Activated CD4-positive, alpha-beta memory T cell treated with anti-CD3 and anti-CD28 coated beads for 36 hours (primary cell): ENCODE measurements at places on chromosomes 7 and 10. TPM values are rescaled to one million over a fixed set of nuclear protein-coding genes. Genes with fewer than 3 reads are reported as not detected.

Gene GIGYF1
- total RNA-seq: 40.5 TPM

Gene SPDYE2
- total RNA-seq: not detected

Gene FBXL15
- total RNA-seq: 10.8 TPM

Gene FOXP2
- total RNA-seq: not detected

Gene SH2D4B
- total RNA-seq: 0.12 TPM

Gene IFIT1B
- not detected for total RNA-seq

DNA sequence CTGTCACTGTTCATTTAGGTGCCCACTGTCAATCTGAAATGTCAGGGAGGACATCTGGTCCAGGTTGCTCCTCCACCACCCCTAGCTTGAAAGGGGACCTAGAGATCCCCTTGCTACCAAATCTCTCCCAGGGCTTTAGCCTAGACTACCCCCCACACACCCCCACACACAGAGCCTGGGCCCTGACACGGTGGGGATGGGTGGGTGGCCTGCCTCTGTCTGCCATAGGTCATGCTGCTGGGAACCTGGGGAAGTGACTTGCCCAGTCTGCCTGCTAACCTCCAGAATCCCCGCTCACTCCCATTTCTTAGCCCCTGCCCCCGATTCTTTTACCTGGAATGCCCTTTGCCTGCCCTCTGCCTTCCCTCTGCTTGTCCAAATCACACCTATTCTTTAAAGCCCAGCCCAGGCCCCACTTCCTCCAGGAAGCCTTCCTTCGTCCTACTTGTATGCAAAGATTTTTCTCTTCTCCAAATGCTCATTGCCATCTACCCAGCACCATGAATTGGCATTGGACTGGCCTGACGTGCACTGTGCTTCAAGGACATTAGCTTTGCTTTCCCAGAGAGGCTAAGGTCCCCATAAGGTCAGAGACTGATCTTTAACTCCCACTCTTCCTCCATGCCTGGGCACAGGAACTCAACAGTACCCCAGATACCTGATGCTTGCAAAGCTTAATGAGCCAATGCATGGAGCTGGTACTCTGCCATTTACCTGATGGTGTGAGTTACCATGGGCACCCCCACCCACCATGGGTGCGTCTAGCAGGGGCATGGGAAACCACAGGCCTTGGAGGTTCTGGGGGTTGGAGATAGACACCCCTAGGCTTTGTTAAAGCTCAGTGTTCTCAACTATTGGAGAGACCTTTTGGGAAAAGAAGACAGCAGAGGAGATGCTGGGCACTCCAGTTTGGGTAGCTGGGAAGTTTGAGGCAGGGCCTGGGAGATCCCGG lies 2.0 kb upstream of the SMARCD3 start:
- DNase-seq: no peak

GRCh38 chr7:47937065-47937687 lies 11.1 kb downstream of the PKD1L1 start:
- peak; percentile 78 for DNase-seq

GRCh38 chr7:298743-299142 lies 8.8 kb downstream of the FOXL3 start:
- DNase-seq: no peak

DNA sequence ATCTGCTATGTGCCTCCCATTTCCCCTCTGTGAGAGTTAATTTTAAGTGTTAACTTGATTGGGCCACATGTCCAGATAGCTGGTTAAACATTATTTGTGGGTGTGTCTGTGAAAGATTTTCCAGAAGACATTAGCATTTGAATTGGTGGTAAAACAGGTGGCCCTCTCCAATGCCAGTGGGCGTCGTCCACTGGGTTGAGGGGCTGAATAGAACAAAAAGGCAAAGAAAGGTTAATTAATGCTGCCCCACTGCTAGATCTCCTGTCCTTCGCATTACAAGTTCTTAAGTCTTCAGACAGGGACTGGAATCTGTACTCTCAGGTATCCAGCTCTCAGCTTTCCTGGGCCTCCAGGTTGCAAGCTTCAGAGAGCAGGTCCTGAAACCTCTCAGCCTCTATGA lies 1160.9 kb upstream of the LRRN3 start:
- DNase-seq: no peak

DNA sequence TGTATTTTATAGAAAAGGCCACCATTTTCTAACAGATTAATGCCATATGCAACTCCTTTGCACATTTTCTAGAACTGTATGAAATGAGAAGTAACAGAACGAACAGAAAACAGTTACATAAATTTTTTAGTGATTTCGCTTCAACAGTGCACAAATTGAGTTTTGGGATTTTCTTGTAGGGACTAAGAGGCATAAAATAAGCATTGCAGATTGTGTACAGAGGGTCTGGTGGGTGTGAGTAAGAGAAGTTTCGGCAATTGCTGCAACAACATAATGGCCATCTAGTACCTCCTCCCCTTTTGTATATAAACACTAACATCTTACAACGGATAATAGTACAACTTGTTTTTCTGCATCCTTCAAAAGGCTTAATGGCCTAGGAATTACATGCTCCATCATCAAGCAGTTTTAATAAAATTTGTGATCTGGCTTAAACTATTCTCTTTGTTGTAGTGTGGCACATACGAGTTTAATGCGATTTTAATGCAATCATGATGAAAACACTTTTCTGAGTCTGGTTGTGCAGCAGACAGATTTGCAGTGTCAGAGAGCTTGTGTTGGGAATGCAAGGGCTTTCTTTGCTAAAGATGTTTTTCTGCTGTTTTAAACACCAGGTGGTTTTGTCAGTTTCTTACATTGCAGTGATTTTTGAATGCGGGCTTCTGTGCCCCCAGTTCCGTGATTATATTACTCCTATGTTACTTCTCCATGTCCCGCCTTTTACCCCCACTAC lies 2.9 kb downstream of the GLCCI1 start:
- no peak for DNase-seq

DNA sequence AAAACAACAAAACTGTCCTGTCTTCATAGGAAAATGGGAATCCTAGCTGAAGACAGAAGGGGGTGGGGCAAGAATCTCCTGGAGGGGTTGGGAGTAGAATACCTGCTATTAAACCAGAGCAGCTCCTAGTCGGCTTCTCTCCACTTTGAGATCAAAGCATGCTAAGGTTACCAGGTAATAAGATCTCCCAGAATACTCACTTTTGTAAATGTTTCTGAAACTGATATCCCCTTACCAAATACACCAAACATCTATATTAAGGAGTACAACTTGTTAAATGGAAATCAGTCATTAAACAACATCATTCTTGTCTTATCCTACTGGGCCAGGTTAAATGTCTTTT lies 29.5 kb upstream of the DAGLB start:
- DNase-seq: no peak

DNA sequence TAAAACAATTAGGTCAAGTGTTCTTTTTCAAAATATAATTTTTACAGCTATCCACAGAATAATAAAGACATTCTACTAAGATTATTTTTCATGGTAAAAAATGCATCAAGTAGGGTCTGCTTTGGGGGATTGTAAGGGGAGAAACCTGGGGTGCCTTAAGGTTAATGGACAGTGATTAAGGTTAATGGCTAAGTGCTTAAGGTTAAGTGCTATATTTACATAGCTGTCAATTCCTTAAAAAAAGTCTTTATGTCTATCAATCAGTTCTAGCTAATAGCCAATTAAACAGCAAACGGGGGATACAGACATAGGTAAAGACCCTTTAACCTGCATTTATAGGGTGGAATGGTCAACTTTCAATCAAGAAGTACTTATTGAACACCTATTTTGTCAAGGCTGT lies 284.5 kb upstream of the SEMA3A start:
- DNase-seq: no peak

DNA sequence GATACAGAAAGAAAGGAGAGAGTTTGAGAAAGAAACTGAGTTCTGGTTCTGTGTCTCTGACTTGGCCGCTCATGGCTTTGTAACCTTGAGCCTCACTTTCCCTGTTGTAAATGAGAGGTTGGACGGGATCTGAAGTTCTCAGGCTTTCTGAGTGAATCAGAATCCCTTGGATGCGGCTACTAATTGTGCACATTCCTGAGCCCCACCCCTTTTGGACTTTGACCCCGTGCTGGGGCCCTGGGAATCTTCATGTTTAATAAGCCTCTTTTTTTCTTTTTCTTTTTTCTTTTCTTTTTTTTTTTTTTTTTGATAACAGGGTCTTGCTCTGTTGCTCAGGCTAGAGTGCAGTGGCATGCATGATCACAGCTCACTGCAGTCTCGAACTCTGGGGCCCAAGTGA lies 26.9 kb downstream of the SLC25A28 start:
- DNase-seq: no peak

DNA sequence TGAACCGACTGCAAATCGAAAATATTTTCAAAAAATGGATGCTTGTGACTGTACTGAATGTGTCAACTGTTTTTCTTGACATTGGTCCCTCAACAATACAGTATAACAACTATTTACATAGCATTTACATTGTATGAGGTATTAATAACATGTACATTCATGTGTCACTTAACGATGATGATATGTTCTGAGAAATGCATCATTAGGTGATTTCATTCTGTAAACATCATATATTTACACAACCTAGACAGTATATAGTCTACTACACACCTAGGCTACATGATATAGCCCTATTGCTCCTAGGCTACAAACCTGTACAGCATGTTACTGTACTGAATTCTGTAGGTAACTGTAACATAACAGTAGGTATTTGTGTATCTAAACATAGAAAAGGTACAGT lies 39.7 kb downstream of the SIRT1 start:
- DNase-seq: no peak

DNA sequence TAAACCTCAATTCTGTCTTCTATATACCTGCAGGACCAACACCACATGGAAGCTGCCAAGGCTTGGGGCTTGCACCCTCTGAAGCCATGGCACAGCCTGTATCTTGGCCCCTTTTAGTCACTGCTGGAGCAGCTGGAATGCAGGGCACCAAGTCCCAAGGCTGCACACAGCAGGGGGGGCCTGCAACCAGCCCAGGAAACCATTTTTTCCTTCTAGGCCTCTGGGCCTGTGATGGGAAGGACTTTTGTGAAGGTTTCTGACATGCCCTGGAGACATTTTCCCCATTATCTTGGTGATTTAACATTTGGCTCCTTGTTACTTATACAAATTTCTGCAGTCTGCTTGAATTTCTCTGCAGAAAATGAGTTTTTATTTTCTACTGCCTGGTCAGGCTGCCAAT lies 123.2 kb upstream of the PCGF5 start:
- DNase-seq: no peak

- no peak for DNase-seq
Measured at GRCh38 chr10:96764425-96765060, 44.2 kb upstream of the PIK3AP1 start.

DNA sequence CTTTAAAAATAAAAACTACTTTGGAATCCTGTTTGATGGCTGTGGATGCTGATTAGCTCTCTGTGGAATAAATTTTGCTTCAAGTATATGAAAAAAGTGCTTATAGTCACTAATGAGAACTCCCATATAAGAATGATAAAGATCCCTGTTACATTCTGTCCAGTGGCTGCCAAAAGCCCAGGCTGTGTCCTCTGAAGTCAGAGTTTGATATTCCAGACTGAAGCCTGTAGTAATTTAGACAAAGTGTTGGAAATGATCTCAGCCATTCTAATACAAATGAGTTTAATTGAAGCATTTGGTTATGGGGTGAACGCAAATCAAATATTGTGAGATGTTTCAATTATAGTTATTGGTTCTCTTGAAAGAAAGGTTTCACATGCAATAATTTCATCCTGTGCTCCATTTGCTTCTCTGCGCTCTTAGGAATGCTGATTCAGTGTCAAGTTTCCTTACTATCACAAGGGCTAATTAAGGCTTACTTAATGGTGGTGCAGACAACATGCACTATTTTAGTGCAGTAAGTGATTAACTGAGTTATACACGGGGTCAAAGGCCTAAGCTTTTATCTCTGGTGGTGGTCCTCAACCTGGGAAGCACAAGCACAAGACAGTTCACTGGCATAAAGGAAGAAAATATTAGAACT lies 867.6 kb downstream of the SORCS1 start:
- no peak for DNase-seq

- no peak for DNase-seq
Measured at GRCh38 chr10:101940916-101941315, 97.3 kb upstream of the KCNIP2 start.

DNA sequence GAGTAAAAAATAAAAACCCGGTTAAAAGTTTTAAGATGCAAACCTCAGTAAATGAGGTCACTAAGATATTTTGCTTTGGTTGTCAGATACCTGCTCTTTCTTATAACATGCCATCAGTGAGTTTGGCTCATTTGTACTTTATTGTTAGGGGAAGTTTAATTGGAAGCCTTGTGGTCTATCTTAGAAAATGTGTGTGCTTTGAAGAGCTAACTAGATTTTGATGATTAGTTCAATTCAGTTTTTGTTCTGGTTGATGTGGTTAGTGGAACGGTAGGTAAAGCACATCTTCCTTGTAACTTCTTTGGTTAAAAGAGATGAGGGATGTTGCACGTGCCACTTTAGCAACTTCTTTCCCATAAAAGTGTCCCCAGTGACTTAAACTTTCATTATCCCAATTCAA lies 353.4 kb upstream of the GALNT17 start:
- no peak for DNase-seq

- no peak for DNase-seq
Measured at GRCh38 chr7:41323806-41324205, 379.1 kb downstream of the INHBA start.

DNA sequence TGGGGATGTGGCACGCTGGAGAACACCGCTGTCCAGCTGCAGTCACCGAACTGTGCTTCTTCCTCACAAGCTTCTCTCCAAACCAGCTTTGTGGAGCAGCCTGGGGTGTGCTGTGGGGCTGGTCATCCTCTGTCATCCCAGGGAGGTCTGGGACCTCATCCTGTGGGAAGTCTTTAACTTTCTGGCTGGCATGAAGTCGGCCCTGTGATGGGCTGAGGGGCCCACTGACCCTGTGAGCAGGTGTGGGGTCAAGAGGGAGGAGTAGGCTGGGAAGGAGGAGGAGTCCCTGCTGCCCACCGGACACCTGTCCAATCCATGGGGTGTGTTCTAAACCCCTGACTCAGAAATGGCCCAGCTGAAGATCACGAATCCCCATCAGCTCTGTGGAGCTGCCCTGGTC lies 136.2 kb upstream of the SHH start:
- no peak for DNase-seq

GRCh38 chr10:76302481-76302880 lies 871.1 kb downstream of the LRMDA start:
- DNase-seq: no peak

DNA sequence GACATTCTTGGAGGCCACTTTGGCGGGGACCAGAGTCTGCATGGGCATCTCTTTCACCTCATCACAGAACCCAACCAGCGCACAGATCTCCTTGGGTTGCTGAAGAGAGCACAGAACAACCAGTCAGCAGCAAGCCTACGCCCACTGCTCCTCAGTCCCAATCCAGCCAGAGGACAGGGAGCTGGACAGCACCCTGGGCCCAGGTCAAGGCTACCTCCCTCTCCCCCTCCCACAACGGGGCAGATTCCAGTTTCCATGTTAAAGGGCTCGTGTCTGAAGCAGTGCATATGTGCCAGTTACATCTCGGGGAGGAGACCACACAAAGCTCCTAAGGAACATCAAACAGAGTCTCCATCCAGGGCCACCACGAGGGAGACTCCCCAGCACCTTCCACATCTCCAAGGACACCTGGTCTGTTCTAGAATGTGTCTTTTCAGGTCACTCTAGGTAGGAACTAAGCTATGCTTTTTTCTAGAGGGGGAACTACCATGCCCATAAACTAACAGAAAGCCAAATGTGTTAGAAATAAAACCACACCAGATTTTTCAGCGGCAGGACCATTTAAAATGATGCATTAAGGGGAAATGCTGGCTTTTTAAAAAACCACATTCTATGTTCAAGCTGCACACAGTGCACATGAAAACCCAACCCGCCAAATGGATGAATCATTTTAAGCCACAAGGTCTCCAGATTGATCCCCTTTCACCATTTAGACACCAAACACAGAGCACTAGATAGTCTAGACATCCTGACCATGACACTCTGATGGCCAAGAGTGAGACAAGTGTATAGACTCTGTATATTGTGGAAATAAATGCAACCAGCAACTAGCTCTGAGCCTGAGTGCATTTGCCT lies 28.9 kb downstream of the PSAP start:
- peak; percentile 23 for DNase-seq
